ENCODE measurements at places on chromosomes 1 and 21.

DNA sequence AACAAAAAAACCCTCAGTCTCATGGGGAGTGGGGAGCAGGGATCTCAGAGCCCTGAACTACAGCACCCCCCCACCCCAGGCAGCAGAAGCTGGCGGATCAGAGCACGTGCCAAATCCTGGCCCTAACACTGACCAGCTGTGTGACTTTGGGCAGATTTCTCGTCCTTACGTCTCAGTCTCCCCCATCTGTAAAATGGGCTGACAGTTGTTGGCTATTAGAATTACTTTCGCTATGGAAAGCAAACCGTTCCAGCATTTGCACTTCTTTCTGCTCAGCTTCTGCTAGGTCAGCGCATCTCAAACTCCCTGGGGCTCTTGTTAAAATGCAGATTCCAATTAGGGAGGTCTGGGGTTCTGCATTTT is 15.5 kb downstream of the TNFRSF8 start:
- DNase-seq: no peak

DNA sequence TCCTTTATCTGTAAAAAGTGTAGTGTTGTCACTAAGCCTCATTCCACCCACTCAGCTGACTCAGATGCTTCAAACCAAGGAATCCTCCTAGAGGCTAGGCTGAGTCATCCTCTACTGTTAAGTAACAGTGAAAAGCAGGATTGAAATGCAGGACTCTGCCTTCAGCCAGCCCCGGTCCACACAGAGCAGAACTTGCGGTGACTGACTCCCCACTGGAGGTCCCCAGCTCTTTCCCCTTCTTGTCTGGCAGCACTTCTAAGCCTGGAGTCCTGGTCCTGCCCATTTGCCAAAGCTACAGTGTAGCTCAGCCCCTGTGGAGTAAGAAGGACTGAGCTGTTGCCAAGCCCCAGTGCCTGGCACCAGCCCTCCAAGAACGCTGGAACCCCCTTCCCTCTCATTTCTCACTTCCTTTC is 1.7 kb downstream of the RAB7B start:
- DNase-seq: peak; percentile 67

GRCh38 chr1:16989676-16990391 is 9.4 kb upstream of the MFAP2 start:
- DNase-seq: no peak

GRCh38 chr1:17994046-17994445 is 113.6 kb upstream of the IGSF21 start:
- DNase-seq: no peak

DNA sequence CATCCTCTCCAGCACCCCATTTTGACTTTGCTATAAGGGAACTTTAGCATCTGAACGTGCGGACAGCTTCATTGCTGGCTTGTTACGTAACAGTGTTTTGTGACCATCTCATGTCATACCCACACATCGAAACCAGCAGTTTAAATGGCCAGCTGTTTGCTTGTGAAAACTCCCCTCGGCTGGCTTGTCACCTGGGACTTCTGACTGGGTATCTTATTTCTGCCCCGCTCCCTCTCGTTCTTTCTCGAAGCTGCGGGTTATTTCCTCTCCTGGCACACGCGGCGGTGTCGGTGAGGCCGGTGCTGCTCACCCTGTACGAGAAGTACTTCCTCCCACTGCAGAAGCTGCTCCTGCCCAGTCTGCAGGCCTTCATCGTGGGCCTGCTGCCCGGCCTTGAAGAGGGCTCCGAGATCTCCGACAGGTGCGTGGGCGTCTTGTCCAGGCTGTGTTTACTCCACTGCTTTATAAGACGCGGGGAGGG is 43.5 kb downstream of the DOP1B start:
- DNase-seq: no peak

- DNase-seq: peak; percentile 37
Observed at GRCh38 chr1:98053471-98054366, 132.9 kb upstream of the DPYD start.

DNA sequence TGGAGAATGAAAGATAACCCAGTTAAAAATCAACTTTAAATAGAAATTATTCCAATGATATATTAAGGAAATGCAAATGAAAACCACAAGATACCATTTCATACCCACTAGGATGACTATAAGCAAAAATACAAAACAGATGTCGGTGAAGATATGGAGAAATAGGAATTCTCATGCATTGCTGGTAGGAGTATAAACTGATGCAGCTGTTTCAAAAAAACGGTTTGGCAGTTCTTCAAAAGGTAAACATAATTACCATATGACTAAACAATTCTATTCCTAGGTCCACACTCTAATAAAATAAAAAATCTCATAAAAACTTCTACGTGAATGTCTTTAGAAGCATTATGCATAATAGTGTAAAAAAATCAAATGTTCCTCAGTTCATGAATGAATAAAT is 763.3 kb upstream of the BRINP3 start:
- DNase-seq: no peak

GRCh38 chr1:69523032-69523431 is 44.7 kb upstream of the LRRC7 start:
- DNase-seq: no peak

DNA sequence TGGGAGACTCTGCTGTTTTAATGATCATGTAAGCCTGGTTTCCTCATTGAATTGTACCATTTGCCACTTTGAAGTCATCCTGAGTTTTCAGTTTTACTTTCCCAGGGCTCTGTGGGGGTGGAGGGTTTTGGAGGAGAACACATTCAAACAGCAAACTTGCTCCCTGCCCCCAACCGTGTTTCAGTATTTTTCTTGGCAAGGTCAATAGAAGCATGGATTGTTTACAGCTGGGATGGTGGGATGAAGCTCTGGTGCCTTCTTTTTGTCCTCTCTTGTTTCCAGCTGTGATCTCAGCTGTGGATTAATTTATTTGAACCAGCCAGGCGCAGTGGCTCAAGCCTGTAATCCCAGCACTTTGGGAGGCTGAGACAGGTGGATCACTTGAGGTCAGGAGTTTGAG is 54.3 kb upstream of the SERBP1 start:
- DNase-seq: no peak

GRCh38 chr1:53121319-53122172 is 20.9 kb downstream of the SLC1A7 start:
- no peak for DNase-seq

DNA sequence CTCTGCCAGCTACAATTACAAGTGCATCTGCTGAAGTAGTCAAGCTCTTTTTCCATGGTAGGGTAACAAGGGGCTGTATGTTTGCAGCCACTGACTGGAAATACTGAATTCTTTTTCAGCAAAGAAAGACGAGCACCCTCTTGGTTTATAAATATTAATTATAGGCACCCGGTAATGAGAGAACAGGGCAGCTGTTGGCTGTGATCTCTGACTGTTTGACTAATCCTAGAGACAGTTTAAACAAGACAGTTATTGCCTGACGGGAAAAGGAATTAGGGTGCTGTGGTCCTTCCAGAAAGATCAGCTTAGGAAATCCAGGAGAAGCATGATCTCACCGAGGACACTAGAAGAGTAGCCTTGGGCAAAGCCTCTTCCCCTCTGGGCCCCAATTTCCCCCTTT is 183.7 kb upstream of the ZC3H12A start:
- no peak for DNase-seq

DNA sequence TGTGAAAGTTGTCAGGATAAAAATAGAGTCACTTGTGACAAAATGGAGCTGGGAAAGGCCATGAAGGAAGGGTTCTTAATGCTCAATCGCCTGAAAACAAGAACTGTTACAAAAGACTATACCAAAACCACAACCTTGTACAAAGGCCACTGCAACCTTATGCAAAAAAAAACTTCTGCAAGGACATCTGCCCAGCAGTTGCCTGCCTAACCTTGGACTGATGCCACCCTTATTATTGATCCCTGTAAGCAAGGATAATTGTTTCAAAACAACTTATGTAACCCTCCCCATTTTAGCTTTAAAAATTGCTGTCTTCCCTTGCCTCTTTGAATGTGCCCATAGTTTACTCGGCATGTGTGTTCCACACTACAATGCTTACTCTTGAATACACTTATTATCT is 5.7 kb downstream of the ALG14 start:
- no peak for DNase-seq

DNA sequence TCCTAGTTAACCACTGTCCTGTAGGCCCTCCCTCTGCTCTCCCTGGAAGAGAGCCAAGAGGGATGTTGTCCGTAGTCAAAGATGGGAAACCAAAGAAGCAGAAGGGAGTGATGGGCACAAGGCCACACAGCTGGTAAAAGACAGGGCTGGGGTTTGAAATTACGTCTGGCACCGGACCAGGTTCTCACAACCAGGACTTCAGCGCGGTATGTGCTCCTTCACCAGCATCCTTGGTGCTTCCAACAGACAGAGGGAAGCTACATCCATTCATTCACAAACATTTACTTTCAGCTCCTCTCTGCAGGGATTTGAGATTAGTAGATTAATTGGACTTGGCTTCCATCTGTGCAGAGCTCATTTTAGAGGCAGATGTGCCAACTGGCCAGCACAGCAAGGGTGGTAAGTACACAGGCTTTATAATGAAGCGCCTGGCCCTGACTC is 191.2 kb downstream of the TRABD2B start:
- DNase-seq: no peak

GRCh38 chr1:236809148-236809547 is 14.1 kb downstream of the MTR start:
- no peak for DNase-seq

DNA sequence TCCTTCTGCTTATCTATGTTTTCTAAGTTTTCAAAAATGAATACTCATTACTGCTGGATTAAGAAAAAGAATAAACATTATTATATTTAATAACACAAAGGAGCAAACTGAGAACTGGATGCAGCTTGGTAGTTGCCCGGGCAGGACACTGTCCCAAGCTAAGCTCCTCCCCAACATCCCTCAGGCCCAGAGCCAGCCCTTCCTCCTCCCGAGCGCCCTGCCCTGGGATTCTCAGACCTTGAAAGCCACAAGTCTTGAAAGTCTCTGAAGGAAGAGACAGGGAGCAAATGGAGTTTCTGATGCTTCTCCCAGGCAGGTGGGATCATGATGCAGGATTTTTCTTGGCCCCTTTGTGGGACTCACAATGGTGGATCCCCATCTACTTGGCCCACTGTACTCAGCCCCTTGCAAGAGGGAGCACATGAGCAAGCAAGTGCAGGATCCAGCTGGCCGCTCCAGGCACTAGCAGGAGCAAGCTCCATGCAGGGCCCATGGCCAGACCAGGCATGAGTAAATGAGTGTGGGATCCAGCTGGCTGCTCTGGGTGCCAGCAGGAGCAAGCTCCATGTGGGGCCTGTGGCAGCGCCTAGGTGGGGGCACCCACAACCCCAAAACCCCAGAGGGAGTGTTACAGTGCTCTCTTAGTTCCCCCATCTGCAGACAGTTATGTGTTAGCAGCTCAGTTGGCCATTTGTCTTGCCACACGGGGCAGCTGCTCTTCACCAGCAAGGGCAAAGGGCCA is 32.1 kb upstream of the RAB4A start:
- no peak for DNase-seq

Data from Kasumi-1 (cell line).